ENCODE measurements at places on chromosomes 6 and 20.

DNA sequence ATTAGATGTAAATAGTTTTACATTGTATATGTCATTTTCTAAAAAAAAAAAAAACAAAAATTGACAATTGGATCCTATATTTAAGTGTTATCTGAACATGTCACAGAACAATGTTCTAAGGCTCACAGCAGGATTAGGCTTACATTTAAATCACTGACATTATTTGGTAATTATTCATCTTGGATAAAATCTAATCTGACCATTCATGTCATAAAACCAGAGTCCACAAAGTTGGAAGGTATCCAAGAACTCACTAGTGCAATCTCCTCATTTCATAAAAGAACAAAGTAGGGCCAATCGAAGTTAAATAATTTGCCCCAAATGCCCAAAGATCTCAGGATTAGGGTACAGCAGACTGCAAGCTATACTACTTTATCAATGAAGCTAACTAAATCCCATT lies 73.0 kb downstream of the PDSS2 start:
- DNase-seq = no peak

DNA sequence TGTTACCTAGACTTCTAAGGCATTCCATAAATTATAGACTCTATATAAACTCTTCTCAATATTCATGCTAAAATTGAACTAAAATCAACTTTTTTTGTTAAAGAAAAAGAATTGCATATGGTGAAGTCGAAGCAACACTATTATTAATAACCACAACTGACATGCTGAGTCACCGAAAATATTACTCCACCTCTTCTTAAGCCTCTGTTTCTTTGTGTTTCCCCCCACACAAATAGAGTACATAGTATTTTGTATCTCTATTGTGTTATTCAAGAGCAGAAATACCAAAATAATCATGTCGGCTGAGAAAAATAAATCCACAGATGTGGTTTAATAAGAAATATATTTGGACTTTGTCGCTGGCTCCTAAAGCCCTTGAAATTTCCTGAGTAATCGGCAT lies 23.8 kb downstream of the TFB1M start:
- no peak for DNase-seq

GRCh38 chr20:10511509-10512251 lies 76.6 kb downstream of the SLX4IP start:
- peak; percentile 96 for DNase-seq

DNA sequence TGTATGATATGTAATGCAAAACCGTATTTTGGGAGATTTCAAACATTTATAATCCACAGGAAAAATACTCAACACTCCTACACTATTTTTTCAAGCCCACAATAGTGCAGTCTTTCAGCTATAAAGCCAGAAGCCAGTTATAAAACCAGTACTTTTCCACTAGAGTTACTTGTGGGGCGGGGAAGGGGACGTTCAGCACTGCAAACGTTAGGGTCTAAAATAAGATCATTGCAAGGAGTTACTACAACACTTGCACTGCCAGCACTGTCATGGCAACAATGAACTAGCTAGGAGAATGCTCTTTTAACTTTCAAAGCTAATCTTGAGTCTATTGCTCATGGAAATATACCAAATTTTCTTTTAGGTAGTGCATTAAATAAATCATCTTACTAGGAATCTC lies 14.7 kb downstream of the SESN1 start:
- DNase-seq = no peak

DNA sequence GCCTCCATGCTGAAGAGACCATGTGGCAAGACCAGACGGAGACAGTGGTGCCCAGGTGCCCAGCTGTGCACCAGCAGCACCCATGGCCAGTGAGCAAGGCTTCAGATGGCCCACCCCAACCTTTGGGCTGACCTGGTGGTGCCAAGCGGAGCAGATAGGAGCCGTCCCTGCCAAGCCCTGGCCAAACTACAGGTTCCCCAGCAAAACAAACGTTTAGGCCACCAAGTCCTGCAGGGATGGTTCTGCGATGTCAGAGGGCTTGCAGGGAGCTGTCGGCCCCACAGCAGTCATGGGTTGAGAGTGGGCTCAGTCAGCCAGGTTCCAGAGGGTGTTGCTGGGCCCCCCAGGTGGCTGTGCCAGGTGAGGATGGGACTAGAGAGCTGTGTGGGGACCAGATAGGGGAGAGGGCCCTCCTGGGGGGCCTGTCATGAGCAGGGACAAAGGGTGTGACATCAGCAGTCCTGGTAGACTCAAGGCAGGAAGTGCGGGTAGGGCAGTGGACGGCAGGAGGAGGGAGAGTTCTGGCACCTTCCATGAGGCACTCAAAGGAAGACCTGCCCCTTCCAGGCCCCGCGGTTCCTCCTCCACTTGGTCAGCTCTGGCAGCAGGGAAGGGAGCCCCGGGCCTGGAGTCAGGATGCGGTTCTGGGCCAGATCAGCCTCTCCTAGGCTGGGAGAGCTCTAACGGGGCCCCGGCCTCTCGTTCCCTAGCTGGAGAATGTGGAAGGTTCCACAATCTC lies 342.4 kb downstream of the ZFAND3 start:
- DNase-seq = no peak

DNA sequence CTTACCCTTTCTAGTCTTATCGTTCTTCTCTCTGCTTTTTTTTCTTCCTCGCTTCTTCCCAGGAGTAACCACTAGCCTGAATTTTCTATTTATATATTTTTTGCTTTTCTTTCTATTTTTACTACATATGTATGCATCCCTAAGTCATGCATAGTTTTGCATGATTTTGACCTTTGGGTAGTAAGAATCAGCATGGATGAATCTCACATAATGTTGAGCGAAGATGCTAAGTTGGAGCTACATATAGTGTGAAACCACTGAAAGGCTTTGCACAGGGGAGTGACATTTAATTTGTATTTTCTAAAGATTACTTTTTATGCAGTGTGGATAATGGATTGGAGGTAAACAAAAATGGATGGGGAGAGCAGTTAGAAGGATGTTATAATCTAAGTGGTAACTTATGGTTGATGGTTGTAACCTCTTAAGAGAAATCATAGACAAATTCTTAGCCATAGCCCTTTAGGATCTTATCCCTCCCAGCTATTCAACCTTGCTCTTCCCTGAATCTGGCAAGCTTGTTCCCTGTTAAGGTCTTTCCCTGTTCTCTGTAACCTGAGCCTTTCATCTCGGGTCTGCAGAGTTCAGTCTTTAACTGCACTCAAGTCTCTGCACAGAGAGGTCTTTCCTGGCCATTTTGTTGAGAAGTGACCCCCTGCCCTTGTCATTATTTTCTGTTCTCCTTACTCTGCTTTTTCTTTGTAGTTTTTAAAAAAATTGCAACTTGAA lies 18.0 kb downstream of the PEX7 start:
- no peak for DNase-seq

- DNase-seq = no peak
Observed at GRCh38 chr6:108251252-108251651, 9.6 kb downstream of the SNX3 start.

DNA sequence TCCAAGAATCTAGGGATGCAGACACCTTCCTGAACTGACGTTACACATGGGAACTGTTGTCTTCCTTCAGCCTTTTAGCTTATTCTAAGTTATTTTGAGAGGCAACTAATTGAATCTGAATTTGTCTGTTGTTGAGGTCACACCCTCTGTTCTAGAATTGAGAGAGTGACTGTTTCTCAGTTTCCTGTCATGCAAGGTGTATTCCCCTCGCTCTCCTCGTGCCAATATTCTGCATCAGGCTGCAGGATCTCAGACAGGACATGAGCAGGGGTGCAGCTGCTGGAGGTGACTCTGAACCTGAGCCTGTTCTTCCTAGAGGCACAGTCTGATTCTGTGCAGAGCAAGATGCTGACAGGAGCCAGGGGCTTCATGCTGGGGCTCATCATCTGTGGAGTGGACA lies 52.5 kb downstream of the HLA-DPB1 start:
- no peak for DNase-seq

DNA sequence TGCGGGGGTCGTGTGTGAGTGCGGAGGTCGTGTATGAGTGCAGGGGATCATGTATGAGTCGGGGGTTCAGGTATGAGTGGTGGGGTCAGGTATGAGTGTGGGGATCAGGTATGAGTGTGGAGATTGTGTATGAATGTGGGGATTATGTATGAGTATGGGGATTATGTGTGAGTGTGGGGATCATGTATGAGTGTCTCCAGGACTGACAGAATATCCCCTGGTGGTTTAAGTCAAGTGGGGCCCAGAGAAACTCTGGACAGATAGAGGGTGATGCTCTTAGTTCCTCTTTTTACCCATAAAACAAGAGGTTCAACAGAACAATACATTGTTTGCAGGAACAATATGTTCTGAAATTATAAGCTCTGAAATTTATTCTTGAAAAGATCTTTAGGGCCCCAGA lies 131.9 kb downstream of the UST start:
- DNase-seq = no peak

DNA sequence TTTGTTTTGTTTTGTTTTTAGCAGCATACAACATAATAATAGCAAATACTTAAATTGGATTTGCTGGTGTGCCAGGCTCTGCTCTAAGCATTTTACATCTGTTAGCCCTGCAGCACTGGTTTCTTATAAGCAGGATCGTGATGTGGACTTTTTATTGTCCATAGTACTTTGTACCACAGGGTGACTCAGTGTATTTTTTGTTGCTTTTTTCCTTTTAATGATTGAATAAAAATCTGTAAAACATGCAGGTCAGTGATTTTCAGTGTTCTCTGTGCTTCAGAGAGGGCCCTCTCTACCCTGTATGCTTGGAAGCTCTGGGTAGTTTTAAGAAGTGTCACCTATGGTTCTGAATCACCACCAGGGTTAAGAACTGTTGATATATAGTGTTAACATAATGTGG lies 4.0 kb downstream of the NT5DC1 start:
- no peak for DNase-seq

- no peak for DNase-seq
Observed at GRCh38 chr6:129651291-129651691, 58.7 kb downstream of the ARHGAP18 start.

GRCh38 chr20:36927704-36928103 lies 23.8 kb downstream of the SAMHD1 start:
- no peak for DNase-seq

GRCh38 chr6:90118069-90118468 lies 178.6 kb downstream of the BACH2 start:
- no peak for DNase-seq

GRCh38 chr20:54681869-54682268 lies 206.5 kb downstream of the DOK5 start:
- DNase-seq = no peak

GRCh38 chr6:82484737-82485626 lies 121.4 kb downstream of the TPBG start:
- no peak for DNase-seq

DNA sequence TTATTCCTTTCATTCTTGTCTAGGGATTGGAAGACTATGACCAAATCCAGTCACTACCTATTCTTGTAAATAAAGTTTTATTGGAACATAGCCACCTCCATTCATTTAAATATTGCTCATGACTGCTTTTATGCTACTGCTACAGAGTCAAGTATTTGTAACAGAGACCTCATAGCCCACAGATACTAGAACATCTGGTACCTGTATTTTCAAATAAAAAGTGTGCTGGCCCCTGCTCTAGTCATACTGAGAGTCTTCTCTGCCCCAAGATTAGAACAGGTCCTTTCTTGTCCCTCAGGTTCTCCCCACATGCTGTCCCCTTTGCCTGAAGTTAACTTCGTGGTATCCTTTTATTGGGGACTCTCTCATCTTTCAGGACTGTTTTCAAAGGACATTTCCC lies 422.3 kb downstream of the CBLN4 start:
- DNase-seq = no peak

DNA sequence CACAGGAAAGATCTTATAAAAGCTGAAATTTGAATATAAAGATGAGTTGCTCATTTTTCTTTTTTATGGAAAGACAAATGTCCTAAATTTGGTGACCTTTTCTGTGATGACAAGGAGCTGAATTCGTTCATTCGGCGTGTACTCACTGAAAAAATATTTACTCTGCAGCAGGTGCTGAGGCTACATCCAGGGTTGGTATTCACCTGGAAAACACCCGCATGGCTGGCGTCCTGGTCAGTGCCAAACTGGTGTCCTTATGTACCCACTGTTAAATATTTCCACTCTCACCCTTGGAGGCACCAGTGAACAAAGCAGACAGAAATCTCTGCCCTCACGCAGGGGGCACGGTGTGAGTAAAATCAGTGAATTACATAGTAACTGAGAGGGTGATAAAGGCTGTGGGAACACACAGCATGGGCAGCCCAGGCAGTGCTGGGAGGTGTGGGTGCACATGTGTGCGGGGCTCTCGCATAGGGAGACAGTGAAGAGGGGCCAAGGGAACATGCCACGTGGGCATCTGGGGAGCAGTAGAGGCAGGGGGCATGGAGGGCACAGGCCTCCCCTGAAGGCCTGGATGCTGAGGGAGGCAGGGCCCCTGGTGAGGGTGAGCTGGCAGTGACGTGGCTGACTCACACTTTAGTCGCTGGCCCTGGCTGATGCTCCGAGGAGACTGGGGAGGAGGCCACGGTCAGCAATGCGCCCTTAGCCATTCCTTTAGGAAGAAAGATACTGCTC lies 89.7 kb downstream of the INSM1 start:
- no peak for DNase-seq

DNA sequence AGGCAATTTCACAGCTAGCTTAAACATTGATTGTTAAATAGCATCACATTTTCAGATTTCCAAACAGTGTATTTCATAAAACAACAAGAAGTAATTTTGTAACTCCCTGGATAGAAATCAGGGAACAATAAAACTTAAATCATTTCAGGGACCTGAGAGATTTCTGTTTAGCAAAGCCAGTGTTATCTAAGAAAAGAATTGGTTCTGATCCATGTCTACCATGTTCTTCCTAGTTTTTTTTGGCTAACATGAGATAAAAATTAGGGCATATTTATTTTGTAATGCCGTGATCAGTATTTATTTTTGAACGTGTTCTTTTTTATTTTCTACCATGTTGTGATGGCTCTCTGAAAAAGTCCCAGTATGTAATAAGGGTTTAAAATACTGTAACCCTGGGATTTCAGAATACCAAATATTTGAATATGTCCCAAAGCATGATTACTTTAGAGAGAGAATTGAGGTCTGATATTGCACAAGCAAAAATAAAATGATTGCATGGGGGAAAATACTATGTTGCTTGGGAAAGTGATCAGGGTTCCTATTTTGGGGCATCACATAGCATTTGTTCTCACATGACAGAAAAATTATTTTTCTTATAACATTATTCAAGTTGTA lies 188.7 kb upstream of the CEP162 start:
- DNase-seq = no peak

- no peak for DNase-seq
Observed at GRCh38 chr6:88492824-88493223, 326.7 kb upstream of the CNR1 start.

GRCh38 chr6:20182926-20183521 lies 29.2 kb downstream of the MBOAT1 start:
- no peak for DNase-seq

GRCh38 chr6:111462770-111463391 lies 20.1 kb downstream of the REV3L start:
- peak; percentile 66 for DNase-seq

- no peak for DNase-seq
Observed at GRCh38 chr6:57255451-57256169, 33.5 kb upstream of the RAB23 start.
